ENCODE measurements at places on chromosomes 1 and 21.

GRCh38 chr1:17950728-17951127 is 156.9 kb upstream of the IGSF21 start:
- no peak for DNase-seq

- DNase-seq, result no peak
Observed at GRCh38 chr1:201945157-201945556, 1.2 kb downstream of the LMOD1 start.

DNA sequence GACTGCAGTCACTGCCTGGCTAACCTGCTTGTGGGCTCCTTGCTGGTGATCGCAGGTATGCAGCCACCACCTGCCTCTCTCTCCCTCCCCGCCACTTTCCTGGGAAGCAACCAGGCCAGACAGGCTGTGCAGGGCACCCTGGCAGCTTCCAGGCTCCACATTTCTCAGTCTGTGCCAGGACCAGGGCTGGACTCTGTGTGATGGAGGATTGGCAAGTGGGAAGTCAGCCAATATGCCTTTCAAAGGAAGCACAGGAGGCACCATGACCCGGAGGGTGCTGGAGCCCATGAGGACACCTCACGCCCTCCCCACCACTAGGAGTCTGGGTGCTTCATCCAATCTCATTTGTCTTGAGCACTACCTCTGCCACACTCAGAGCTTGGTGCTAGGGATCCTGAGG is 15.8 kb upstream of the DISP3 start:
- no peak for DNase-seq

DNA sequence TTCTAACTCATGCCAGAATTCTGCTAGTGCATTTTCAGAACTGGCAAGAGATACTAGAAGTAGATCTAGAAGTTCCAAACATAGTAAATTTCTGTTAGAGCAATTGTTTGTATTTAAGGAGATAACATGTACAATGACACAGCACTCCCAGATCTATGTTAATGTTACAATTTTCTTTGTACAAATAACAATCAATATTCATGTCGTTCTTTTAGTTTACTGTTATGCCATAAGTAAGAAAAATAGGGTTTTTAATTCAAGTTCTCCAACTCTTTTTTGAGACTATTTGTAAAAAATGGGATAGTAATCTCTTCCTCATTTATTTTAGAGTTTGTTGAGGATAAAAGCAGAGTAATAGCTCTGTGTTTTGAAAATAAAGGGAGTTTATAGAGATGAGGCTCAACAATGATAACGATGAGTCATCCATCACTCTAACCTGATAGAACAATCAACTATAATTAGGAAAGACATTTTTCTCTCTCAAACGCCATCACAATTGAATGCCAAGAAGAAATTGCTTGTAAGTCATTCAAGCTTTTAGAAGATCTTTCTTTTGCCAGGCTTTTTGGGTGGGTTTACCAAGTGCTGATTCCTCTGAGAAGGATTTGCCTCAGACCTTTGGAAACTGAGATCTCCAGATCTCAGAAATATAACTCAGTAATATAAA is 638 bp downstream of the CD84 start:
- DNase-seq, result no peak

DNA sequence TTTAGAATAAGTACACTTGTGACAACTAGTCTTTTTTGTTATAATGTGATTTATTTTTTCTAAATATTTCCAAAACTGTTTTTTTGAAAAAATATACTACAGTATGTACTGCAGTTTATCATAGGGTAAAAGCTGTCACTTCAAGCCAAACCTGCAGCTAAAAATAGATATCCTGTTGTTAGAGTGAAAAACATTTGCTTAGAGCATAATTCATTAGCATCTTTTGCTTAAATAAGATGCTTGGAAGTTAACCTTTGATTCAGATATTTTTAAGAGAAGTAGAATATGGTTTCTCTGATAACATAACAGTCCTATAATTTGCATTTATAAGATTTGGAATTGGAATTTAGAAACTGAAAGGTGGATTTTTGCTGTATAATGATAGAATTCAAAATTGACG is 21.5 kb downstream of the PRKACB start:
- DNase-seq, result no peak

All from GOT3 (cell line).